ENCODE measurements at places on chromosomes 16 and 17. TPM values are rescaled to one million over a fixed set of nuclear protein-coding genes. Genes with fewer than 3 reads are reported as not detected.

The TCF25 gene
- total RNA-seq = 196 TPM

The SCNN1G gene
- total RNA-seq = not detected

The ZG16B gene
- total RNA-seq = not detected

GRCh38 chr17:17062866-17063265 lies 20.6 kb downstream of the MPRIP start:
- DNase-seq = no peak

- no peak for DNase-seq
Observed at GRCh38 chr17:8408371-8408770, 10.7 kb upstream of the RNF222 start.

All from Caco-2 (cell line).